CD4-positive, alpha-beta T cell treated with Interleukin-1 beta for 1 hour (primary cell): ENCODE measurements at places on chromosomes 11 and 22.

DNA sequence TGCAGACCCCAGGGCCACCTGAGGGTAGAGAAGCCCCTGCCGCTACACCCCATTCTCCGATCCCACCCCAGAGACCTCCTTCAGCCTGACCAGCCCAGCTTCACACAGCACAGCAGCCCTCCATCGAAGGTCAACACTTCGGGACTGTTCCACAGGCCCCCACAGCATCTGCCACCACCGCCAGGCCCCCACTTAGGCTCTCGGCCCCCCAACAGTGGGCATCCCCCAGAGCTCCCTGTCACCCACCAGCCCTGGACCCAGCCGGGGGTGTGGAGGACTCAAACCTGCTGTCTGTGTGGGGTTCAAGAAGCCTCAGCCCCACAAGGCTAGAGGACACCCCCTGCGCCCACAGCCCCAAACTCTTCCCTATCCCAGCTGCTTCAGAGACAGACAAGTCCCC lies 6.2 kb downstream of the SBF1 start:
- no peak for DNase-seq

DNA sequence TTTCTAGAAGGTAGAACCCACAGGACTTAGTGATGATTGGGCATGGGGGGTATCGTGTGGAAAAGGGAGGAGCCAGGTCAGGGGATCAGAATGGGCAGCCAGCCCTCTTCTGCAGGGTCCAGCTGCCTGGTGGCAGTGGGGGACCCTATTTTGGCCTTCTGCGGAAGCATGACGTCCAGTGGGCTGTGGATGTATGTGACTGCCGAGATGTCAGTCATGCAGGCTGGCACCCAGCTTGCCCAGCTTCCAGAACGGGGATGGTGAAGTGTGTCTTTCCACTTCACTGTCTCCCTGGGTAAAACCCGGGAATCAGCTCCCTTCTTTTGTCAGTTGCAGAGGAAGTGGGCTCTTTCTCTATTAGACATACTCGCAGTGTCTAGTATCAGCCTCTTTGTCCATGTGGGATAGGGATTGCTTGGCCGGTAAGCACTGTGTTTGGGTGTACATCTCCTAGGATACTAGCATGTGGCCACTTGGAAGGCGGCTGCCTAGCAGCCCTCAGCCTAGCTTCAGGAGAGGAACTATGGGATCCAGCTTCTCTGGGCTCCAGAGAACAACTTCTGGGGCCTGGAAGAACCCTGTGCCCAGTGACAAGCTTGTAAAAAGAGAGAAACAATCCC lies 51.4 kb downstream of the GRIK4 start:
- no peak for DNase-seq

- no peak for DNase-seq
Observed at GRCh38 chr11:130449310-130449990, 1.0 kb downstream of the ADAMTS15 start.

- no peak for DNase-seq
Observed at GRCh38 chr22:50720301-50721256, 17.4 kb upstream of the ACR start.

- DNase-seq = no peak
Observed at GRCh38 chr22:44848791-44849420, 96.5 kb downstream of the ARHGAP8 start.

DNA sequence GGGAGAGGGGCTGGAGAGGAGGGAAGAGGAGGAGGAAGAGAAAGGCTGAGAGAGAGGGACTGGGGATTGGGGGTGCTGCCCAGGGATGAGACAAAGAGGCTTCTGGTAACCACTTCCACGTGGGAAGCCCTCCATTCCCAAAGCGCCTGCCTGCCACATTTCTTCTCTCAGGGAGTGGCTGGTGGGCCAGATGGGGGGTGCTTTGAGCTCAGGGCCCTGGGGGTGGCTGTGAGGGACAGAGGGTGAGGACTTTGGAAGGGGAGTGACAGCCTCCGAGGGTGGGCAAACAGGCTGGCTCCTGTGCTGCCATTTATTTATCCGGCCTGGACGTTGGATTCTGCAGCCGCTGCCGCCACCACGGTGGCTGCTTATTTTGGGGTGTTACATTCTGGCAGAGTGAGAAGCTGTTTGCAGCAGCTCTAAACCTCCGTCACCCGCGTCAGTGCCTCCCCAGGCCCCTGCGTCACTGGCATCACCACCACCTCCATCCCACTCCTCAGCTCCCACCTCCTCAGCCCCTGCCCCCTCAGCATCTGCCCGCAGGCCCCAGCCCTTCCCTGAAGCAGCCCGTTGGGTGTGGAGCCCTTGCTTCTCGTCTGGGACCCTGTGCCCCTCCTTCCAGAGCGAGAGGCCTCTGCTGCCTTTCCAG lies 1.6 kb downstream of the RTN4RL2 start:
- no peak for DNase-seq

DNA sequence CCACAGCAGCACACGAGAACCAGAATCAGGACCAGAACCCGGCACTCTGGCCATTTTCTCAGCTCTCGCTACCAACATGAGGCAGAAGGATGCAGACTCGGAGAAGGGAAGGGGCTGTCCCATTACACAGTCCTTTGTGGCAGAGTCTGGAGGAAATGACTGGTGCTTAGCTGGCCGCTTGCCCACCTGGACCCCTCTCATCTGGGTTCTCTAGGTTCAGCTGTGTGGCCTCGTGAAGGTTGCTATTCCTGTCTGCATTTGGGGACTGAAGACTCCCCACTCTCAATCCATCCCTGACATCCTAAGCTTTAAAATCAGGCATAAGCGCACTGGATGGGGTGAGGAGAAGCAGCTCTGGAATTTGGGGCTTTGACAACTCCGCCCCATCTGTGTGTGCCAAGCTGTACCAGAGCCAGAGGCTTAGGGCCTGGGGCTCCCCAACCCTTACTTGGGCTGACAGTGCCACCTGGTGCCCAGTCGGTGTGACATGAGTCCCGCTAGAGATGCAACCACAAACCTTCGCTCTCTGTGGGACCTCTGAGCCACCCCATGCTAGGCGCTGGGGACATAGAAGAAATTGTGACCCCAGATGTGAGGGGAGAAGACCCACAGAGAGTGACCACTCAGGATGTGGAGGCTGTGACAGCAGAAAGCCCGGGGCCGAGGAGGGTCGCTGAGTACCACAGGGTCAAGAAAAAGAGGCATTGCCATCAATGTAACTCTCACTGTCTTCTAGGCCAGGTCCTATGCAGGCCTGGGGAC lies 35.8 kb upstream of the FCHSD2 start:
- DNase-seq = peak; percentile 79

- DNase-seq = no peak
Observed at GRCh38 chr22:49017482-49018329, 810.0 kb downstream of the BRD1 start.

DNA sequence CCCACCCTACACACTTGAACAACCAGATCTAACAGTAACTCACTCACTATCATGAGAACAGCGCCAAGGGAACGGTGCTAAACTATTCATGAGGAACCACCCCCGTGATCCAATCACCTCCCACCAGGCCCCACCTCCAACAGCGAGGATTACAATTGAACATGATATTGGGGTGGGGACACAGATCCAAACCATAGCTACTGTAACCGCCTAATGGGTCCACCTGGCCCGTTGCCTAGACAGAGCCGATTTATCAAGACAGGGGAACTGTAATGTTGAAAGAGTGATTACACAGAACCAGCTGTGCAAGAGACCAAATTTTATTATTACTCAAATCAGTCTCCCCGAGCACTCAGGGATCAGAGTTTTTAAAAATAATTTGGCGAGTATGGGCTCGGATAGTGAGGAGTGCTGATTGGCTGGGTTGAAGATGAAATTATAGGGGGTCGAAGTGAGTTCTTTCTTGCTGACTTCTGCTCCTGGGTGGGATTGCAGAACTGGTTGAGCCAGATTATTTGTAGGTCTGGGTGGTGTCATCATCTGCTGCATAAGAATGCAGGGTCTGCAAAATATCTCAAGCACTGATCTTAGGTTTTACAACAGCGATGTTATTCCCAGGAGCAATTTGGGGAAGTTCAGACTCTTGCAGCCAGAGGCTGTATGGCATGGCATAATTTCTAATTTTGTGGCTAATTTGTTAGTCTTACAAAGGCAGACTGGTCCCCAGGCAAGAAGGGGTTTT lies 17.9 kb upstream of the ZC3H12C start:
- no peak for DNase-seq

- DNase-seq = no peak
Observed at GRCh38 chr22:19081351-19081750, 40.9 kb downstream of the DGCR2 start.

- no peak for DNase-seq
Observed at GRCh38 chr11:70713988-70714665, 315.8 kb downstream of the CTTN start.

- DNase-seq = peak; percentile 72
Observed at GRCh38 chr11:66317322-66317722, 478 bp upstream of the CD248 start.

DNA sequence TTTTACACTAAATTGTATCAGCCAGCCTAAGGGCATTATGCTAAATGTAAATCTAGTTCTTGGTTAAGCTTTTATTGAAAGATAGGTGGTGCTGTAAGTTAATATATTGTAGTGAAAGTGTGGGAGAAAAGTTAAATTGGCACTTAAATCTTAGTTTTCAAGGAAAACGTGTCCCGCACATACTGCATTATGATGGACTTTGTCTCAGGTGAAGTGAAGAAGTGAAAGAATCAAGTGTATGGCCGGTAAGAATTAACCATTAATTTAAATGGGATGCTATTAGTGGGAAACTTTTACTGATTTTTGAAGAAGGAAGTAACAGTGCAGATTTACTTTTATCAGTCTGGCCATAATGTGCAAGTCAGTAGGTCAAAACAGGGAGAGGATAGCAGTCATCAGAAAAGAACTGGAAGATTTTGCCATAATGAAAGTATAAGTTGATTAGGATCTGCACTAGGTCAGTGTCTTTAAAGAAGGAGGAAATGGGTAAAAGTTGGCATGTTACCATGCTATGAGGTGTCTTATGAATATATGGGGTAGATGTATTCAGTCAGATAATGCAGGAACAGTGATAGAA lies 81.6 kb downstream of the PDHX start:
- peak; percentile 39 for DNase-seq

DNA sequence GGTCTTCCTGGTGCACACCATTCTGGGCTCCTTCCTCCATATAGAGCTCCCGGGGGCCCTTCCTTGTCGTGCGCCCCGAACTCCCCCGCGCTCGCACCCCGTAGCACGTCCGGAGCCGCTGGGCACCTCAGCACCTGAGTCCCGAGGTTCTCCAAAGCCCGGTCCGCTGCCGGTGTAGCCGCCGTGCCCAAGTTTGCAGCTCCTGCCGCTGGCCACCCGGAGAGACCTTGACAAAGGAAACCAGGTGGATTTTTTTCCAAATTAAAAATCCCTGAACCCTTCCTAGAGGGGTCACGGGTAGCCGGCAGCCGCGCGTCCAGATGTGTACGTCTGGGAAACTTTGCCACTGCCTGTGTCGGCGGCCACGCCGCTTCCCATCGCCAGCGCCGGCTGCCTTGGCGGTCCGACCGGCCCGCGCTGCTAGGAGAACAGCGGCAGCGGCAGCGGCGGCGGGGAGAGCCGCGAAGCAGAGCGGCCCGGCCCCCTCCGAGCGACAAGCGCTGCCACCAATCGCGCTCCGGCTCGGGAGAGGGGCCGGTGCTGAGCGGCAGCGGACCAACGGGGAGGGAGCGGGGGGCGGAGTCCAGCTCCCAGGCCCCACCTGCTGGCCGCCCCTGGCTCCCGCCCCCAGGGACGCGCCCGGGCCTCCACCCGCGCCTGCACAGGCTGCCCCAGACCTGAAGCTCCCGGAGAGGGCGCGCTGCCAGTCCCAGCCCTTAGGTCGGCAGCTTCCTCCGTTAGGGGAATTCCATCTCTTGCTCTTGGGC lies at the start of gene GALNT18:
TSS of gene GALNT18 (minus strand) at position 433 of the 767 bp plus-strand sequence.
- DNase-seq = peak; percentile 70

DNA sequence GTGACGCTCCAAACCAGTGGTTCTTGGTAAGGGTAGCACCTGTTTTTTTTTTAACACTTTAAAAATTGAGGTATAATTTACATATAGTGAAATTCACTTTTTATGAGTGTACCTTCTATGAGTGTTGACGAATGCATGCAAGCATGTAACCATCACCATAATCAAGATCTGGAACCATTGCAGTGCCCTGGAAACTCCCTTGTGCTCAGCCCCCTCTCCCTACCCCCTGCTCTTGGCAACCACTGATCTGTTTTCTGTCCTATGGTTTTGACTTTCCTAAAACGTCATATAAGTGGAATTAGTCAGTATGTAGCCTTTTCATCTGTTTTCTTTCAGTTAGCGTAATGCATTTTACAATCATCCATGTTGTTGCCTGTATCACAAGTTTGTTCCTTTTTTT lies 212.2 kb downstream of the GRIK4 start:
- DNase-seq = no peak

DNA sequence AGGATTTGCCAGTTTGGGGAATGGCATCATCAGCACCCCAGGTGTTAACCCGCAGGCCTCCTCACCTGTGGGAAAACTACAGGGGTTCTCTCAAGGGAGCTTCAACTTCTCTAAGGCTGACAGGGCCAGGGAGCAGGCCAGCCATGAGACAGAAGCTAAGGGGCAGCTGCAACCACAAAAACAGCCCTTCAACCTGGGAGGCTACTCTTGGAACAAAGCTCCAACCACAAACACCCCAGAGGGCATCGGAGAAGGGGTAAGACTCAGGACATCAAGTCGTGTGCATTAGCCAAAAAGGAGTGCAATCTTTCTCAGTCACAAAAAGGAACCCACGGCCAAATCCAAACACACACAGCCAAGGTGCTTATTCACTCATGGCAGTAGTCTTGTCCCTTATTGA lies 103.0 kb downstream of the PLEKHA7 start:
- no peak for DNase-seq

DNA sequence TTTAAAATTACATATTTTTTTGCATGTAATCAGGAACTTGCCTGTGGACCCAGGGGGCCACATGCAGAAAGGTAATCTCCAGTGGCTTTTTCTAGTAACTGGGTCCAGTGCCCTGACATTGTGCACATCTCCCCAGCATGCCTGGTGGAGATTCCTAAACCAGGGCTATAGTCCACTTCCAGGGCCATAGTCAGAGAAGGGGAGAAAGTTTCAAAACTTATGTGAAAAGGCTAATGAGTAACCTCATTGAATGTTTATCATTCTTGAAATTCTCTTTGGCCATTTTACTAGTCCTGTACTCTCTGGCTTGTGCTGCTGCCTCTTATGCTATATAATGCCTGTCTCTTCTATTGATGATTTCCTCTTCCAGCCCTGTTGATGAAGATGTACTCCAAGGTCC lies 47.8 kb downstream of the BARX2 start:
- no peak for DNase-seq

DNA sequence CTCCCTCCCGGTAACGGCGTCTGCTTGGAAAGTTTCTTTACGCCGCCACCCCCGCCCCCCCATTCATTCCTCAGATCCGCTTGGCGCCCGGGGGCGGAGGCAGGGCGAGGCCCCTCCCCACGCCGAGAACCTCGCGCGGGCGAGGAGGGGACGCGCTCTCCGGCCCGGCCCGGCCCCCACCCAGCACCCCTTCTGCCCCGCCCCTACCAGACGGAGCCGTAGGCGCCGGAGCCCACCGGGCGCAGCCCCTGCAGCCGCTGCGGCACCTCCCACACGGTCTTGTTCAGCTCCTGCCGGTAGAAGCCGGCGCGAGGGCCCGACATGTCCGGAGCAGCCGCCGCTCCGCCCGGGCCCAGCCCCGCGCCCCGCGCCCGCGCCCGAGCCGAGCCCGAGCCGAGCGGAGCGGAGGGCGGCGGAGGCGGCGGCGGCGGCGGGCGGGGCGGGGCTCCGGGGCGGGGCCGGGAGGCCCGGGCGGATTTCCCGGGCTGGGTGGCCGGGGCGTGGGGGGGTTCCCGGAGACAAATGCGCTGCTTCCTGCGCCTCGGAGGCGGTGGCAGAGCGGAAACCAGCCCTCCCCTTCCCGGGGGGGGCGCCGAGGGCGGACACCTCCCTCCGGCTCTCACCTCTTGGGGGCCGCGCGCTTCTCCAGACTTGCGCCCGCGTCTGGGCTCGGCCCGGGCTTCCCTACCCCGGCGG lies at the start of gene MAPK11:
TSS of gene MAPK11 (minus strand) at position 411 of the 696 bp plus-strand sequence. CDS start at position 323, 88 bp downstream.
- DNase-seq = peak; percentile 78

GRCh38 chr22:43066844-43067385 lies 22.3 kb downstream of the TTLL1 start:
- no peak for DNase-seq
